ENCODE measurements at places on chromosomes 12 and 14.
A peak's percentile ranks its signal among the peaks of the same experiment; 100 is the strongest.

DNA sequence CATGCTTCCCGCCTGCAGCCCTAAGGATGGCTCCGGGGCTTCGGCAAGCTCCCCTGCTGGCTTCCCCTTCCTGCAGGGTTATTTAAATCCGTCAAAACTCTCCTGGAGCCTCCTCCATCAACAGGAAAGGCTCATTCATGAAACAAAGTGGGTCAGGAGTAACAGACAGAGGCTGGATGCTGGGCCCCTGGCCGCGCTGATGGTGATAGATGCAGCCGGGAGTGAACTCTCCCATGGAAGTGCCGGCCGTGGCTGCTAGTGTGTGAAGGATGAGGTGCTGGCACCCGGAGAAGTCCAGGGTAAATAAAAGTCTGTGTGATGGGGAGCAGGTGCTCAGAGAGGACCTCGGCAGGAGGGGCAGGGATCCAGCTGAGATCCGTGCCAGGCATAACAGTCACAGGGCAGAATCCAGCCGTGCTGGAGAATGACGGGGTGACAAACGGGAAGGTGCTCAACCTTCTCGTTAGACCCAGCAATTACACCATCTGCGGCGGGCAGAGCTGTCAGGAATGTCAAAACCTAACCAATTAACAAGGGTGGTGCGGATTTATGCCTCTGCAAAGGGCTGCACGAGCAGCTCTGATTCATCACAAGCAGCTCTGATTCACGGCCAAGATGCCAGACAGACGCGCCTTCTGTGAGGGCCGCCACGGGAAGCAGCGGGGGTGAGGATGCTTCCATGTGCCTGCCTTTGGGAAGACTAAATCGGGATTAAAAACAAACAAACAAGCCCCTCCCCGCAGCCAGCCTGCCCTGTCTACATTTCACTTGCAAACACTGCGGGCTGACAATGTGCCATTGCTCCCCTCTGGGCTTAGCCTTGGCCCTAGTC is 55.6 kb downstream of the SYNE3 start:
- peak; percentile 67 for DNase-seq

DNA sequence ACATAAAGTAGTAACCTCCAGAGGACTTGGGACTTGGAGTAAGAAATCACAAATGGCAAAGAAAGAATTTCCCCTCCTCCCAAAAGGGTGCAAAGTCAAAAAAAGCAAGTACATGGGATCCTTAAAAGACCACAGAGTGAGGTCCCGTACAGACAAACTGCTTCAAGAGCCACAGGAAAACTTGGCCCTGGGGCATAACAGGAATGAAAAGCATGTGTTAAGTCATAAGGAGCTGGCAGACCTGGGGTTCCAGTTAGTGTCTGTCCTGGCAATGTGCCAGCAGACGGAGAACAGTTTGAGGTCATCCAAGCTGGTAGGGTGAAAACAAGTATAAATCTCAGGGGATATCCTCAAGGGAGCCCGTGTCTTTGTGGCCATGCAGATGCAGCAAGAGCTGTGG is 73.2 kb downstream of the HSD17B6 start:
- no peak for DNase-seq

GRCh38 chr14:95956601-95957460 is 80.2 kb downstream of the TUNAR start:
- no peak for DNase-seq

- no peak for DNase-seq
Measured at GRCh38 chr12:80625901-80626300, 81.5 kb upstream of the MYF6 start.

- DNase-seq: no peak
Measured at GRCh38 chr12:73452672-73453469, 1084.8 kb upstream of the ATXN7L3B start.

GRCh38 chr12:132445884-132446632 is 43.9 kb upstream of the FBRSL1 start:
- no peak for DNase-seq

DNA sequence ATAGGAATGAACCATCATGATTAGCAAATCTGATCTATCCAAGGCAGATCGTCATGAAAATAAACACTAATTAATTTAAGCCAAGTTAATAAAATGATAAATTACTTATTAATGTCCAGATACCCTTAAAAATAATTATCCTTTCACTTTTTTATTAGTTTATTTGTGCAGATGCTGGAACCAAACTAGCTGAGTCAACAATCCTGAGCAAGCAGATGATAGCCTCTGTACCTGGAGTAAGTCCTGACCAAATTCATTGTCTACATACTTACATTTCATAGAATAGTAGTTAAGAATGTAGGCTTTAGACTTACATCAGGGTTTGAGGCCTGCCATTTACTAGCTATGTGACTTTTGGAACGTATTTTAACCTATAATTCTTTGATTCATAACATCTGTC is 105.8 kb downstream of the PRIMA1 start:
- DNase-seq: no peak

- no peak for DNase-seq
Measured at GRCh38 chr12:91099341-91099740, 12.0 kb downstream of the LUM start.

DNA sequence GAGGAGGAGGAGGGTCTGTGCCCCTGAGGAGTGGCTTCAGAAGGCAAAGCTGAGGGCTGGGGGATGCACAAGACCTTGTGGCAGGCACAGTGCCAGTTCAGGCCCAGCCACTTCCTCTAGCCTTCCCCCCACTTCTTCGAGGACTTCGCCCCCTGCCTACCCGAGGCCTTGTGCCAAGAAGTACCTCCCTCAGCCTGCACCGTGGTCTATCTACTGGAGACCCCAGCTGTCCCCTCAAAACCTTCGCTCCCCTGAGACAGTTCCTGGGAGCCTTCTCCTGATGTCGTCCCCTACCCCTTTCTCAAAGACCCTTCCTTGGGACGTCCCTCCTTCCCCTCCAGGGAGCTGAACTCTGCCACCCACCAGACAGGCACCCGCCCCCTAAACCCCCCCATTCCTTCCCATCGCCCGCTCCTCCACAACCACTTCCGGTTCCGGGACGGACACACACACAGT is 604 bp downstream of the ZNF384 start:
- peak; percentile 76 for DNase-seq

DNA sequence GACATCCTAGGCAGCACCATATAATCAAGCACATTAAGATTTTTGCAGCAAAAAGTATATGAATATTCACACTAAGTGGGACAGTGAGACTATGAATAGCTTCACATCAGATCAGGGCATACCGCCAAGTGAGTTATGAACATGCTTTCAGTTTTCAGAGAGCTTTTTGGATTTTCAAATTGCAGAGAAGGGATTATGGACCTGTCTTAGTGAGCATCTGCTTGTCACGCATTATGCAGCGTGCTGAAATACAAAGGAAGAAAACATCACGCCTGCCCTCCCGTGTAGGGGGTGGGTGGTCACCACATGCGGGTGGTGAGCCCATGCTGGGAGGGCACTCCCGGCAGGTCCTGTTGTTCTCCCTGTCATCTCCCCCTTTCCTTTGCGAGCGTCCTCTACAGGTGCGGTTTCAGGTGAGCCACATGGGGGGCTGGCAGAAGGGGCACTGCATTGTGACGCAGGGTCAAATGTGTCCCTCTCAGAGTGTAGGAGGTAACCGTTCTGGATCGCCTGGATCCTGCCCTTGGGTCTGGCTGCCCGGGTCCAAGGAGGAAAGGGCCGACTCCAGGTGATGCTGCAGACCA is 42.6 kb downstream of the TRAF3 start:
- no peak for DNase-seq

GRCh38 chr12:58435647-58436046 is 484.7 kb downstream of the LRIG3 start:
- DNase-seq: no peak
